A549 treated with GW870086 at 1 μM for 4 hours (cell line): ENCODE measurements at places on chromosomes 1 and 21. TPM values are rescaled to one million over a fixed set of nuclear protein-coding genes. Genes with fewer than 3 reads are reported as not detected.

HUNK gene
- total RNA-seq: 1.2 to 1.9 TPM (median 1.6 TPM) in 5 replicates

SPOCD1 gene
- 3.7 to 6.4 TPM (median 4.4 TPM) in 5 replicates for total RNA-seq

GNG4 gene
- 12.2 to 15.2 TPM (median 13.5 TPM) in 5 replicates for total RNA-seq

OLIG2 gene
- not detected in 5 replicates for total RNA-seq

REG4 gene
- not detected in 5 replicates for total RNA-seq

ZYG11A gene
- total RNA-seq: 2.1 to 2.8 TPM (median 2.5 TPM) in 5 replicates

LRRIQ3 gene
- 0.56 to 1.5 TPM (median 0.78 TPM) in 5 replicates for total RNA-seq

GJA5 gene
- total RNA-seq: 0.05 to 0.09 TPM in 2 of 5 replicates, not detected in the others

UQCRHL gene
- total RNA-seq: 5.7 to 9.2 TPM (median 6.7 TPM) in 5 replicates

TNFAIP8L2 gene
- total RNA-seq: not detected in 5 replicates

PTPN22 gene
- not detected in 5 replicates for total RNA-seq

SHISA4 gene
- 12.1 to 18.3 TPM (median 16.2 TPM) in 5 replicates for total RNA-seq

RCSD1 gene
- total RNA-seq: 0.06 to 0.14 TPM in 2 of 5 replicates, not detected in the others

NPHS2 gene
- total RNA-seq: not detected in 5 replicates

SYTL1 gene
- total RNA-seq: 0.25 to 1.0 TPM (median 0.54 TPM) in 5 replicates

TNFRSF8 gene
- total RNA-seq: 0.06 to 0.23 TPM (median 0.11 TPM) in 5 replicates

RNU1-4 gene
- 36.3 TPM in 1 of 5 replicates, not detected in the others for total RNA-seq

ATF6 gene
- total RNA-seq: 12.6 to 15.4 TPM (median 14.4 TPM) in 5 replicates

S100A3 gene
- total RNA-seq: 104 to 121 TPM (median 120 TPM) in 5 replicates

USP25 gene
- 8.3 to 13.8 TPM (median 11.3 TPM) in 5 replicates for total RNA-seq

CELA2B gene
- total RNA-seq: 0.22 TPM in 1 of 5 replicates, not detected in the others

GPATCH4 gene
- total RNA-seq: 64.4 to 88.6 TPM (median 68.1 TPM) in 5 replicates

LRRC38 gene
- 0.06 TPM in 1 of 5 replicates, not detected in the others for total RNA-seq

TMEM125 gene
- not detected in 5 replicates for total RNA-seq

PLEKHO1 gene
- total RNA-seq: 6.3 to 7.8 TPM (median 6.8 TPM) in 5 replicates

MRPL55 gene
- total RNA-seq: 76.3 to 85.4 TPM (median 82.1 TPM) in 5 replicates

MR1 gene
- 6.2 to 7.9 TPM (median 6.8 TPM) in 5 replicates for total RNA-seq

TTLL7 gene
- total RNA-seq: 2.9 to 4.9 TPM (median 3.4 TPM) in 5 replicates

DNAJC28 gene
- 0.17 to 0.49 TPM (median 0.29 TPM) in 5 replicates for total RNA-seq

DLGAP3 gene
- total RNA-seq: 0.17 to 0.27 TPM (median 0.22 TPM) in 5 replicates

CDC42BPA gene
- 7.7 to 11.4 TPM (median 10.3 TPM) in 5 replicates for total RNA-seq

FHL3 gene
- 8.9 to 9.7 TPM (median 9.5 TPM) in 5 replicates for total RNA-seq

BNIPL gene
- total RNA-seq: 0.05 to 0.24 TPM (median 0.12 TPM) in 4 of 5 replicates, not detected in the other

RGS13 gene
- not detected in 5 replicates for total RNA-seq

NEGR1 gene
- total RNA-seq: not detected in 5 replicates

PLA2G2C gene
- not detected in 5 replicates for total RNA-seq

TSPAN2 gene
- 0.54 to 1.6 TPM (median 0.89 TPM) in 5 replicates for total RNA-seq

GBP4 gene
- 0.02 to 0.05 TPM (median 0.02 TPM) in 3 of 5 replicates, not detected in the others for total RNA-seq

LDLRAD1 gene
- 0.06 TPM in 1 of 5 replicates, not detected in the others for total RNA-seq
